ENCODE measurements at places on chromosomes 3 and 15.

DNA sequence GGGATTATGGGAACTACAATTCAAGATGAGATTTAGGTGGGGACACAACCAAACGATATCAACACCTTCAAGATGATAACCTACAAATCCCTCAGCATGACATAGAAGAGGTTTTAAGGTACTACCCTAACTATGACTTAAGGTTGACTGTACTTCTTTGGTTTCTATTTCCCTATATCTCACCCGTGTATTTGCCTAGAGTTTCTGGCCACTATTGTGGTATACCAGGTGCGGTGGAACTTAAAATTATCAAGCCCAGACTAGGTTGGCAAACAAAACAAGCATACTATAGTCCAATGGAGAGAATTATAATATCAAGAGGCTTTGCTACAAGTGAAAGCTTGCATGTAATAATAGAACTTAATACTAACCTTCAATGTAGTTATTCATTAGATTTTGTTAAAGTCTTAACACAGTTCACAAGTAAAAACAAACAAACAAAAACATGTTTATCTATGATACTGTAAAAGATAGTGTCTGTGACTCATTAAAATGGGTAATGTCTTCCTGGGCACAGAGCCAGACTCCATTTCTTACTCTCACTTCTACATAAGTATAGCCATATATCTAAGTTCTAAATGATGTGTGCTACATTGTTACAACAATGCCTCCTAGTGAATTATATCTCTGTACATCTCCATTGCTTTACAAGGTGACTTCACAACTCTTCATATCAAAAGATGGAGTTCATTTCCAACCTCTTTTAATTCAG is 479.1 kb downstream of the ZBBX start:
- DNase-seq = no peak

GRCh38 chr3:104437131-104437750 is 929.5 kb upstream of the ALCAM start:
- no peak for DNase-seq

- DNase-seq = no peak
Observed at GRCh38 chr15:101148881-101149664, 102.8 kb downstream of the CHSY1 start.

- no peak for DNase-seq
Observed at GRCh38 chr15:79373113-79373512, 59.0 kb upstream of the MINAR1 start.

GRCh38 chr15:65373163-65373651 is 4.6 kb downstream of the IGDCC3 start:
- no peak for DNase-seq

- peak; percentile 44 for DNase-seq
Observed at GRCh38 chr3:11060500-11061251, 68.1 kb downstream of the SLC6A1 start.

GRCh38 chr3:30475038-30475808 is 131.2 kb upstream of the TGFBR2 start:
- DNase-seq = no peak

- no peak for DNase-seq
Observed at GRCh38 chr15:73936588-73937290, 10.5 kb downstream of the LOXL1 start.

- DNase-seq = no peak
Observed at GRCh38 chr15:99421172-99421656, 144.6 kb upstream of the MEF2A start.

DNA sequence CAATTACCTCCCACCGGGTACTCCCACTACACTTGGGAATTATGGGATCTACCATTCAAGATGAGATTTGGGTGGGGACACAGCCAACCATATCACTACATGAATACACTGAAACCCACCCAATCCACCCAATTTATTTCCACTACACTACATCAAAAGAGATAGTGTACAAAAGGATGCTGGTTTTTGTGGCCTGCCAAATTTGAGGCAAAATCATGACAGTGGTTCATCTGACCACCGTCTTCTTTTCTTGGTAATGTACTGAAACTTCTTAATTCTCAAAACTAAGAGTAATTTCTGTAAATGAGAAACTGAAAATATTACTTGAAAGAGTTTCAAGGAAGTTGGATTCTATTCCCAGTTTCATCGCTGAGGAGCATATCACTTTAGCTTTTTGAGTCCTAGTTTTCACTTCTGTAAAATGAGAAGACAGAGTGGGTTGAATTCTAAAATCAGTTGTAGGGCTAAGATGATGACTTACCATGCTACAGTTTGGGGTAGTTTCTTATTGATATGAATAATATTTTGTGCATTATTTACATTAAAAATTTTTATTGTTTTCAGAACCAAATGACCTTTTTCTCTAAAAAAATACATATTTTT is 360.4 kb upstream of the CNTN6 start:
- no peak for DNase-seq
